ENCODE measurements at places on chromosomes 4 and X. TPM values are rescaled to one million over a fixed set of nuclear protein-coding genes. Genes with fewer than 3 reads are reported as not detected.

WDR19 gene
- 25.8 TPM for total RNA-seq

LRP2BP gene
- 2.9 TPM for total RNA-seq

DTHD1 gene
- 2.3 TPM for total RNA-seq

NHSL2 gene
- 3.3 TPM for total RNA-seq

VAMP7 gene
- 19.5 TPM for total RNA-seq

DNA sequence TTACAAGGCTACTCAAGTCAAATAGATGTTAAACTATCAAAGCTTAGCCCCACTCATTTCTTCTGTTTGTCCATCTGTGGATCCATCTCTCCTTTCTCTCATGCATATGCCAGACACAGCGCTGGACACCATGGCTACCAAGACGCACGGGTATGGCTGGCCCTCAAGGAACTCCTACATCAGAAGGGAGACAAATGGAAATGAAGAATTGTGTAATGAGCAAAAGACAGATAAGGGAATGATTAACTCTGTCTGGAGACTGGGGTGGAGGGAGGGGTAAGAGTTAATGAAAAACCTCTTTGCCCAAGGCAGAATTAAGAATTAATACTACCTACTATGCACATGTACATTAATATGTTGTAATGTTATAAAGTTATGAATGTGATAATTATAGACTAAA, 88.1 kb downstream of the MGST2 start:
- no peak for DNase-seq

GRCh38 chr4:17057035-17057434, 158.6 kb upstream of the LDB2 start:
- no peak for DNase-seq

DNA sequence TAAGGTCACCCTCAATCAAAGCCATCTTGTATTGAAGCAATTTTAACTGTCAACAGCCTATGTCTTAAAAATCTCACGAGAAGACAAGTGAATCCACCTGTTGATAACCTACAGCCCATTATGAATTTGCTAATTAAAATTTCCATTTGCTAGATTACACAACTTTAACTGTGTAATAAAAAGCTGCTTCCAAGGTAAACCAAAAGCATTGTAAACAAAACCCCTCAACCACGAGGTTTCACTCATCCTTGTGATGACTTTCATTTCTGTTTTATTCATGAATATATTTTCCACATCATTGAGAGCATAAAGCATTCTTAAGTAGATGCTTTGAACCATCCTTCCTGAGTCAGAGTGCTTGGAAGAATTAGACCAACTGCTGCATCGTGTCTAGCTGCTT, 217.5 kb upstream of the GYPA start:
- DNase-seq: no peak

- DNase-seq: no peak
Observed at GRCh38 chr4:60814549-60814948, 385.6 kb upstream of the ADGRL3 start.

DNA sequence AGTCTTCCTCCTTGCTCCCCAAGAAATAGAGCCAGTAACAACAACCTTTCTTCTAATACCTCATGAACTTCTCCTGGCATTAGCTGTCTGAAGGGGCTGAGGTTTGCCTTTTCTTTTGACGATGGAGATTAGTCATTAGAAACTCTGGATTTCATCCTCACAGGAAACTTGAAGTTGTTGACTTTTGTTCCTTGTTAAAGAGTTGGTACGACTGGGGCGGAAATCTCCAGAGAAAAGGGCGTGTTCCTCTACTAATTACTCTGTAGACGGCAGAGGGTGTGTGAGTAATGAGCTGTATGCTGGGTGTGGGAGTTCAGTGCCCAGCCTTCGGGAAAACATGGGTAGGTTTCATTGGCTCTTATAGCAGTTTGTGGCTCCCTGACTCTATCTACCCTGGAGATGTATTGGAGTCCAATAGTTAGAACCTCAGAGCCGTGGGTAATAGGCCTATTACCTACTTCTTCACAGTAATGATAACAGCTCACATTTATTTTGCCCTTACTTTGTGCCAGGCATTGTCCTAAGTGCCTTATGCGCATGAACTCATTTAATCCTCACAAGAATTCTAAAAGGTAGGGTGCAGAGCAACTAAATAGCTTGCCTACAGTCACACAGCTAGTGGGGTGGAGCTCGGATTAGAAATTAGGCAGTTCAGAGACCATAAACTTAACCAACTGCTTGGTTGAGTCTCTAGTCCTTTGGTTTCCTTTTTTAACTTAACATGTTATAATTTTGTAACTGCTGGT, 23.4 kb downstream of the TMEM164 start:
- no peak for DNase-seq

GRCh38 chrX:150450519-150451177, 87.5 kb downstream of the MAMLD1 start:
- no peak for DNase-seq

- DNase-seq: no peak
Observed at GRCh38 chr4:137572163-137572562, 39.9 kb upstream of the PCDH18 start.

- DNase-seq: no peak
Observed at GRCh38 chrX:132364313-132364712, 124.5 kb downstream of the MBNL3 start.

DNA sequence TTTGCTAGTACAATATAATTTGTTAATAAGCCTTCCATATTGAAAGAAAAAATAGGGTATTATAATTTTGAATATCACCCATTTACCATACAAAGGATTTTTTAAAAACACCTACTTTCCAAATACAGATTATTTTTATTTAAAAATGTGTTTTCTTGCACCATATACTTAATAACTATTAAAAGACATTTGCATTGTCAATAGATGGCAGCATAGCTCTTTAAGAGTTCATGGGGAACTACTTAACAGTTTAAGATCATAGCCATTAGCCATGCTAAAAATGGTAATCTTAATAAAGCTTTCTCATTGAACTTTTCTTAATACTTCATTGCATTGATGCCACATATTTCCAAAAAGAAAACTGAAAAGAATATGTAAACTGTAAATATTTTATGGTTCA, 1995.9 kb downstream of the C4orf33 start:
- no peak for DNase-seq

DNA sequence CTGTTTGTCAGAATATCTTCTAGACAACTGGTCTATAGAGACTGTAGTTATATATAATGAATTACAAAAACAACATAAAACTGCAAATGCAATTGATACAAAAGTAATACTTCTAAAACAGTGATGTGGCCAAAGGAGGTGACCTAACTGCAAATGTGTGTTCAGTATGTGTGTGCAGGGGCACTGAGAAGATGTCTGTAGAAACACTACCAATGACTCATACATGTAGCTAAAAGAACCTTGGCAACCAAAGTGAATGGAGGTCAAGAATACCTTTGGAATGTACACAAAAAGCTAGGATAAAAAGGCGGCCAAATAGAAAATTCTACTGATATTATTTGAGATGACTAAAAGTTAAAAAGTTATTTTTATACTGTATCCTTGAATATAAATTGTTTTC, 261.8 kb downstream of the CAMK2D start:
- no peak for DNase-seq

Data from T-cell (primary cell).